ENCODE measurements at places on chromosomes 11 and 22.

- no peak for DNase-seq
These were observed 9.5 kb upstream of the TREH start for GRCh38 chr11:118688851-118689502.

GRCh38 chr22:35894464-35894878, 134.2 kb downstream of the RBFOX2 start:
- no peak for DNase-seq

DNA sequence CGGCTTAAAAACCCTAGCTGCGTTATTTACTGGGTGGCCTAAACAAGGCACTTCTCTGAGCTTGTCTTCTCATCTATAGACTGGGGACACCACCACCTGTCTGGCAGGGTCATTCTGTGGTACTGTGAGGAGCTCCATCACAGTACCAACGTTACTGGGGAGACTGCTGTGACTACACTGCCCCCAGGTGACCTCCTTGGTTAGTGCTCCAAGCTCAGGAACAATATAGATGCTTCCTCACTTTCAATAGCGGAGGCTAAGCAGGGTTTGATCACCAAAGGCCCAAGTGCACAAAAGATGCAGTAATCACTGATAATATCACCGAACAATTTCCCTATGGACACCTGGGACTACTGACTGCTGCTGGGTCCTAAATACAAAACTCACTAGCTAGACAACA, 18.8 kb downstream of the PRPF19 start:
- no peak for DNase-seq

DNA sequence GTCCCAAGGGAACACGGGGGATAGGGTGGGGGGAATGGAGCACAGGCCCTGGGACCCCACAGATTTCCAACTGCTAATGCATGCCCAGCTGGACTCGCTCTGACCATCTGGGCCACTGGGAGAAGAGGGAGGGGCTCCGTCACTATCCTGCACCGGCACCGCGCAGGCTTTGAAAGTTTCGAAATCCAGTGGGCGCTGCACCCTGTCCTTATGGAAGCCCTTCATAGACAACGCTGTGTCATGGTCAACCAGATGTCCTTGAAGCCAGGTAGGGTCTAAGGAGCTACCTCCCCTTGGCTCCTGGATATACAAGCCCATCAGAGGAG, 30.1 kb downstream of the LRRC10B start:
- DNase-seq: no peak

DNA sequence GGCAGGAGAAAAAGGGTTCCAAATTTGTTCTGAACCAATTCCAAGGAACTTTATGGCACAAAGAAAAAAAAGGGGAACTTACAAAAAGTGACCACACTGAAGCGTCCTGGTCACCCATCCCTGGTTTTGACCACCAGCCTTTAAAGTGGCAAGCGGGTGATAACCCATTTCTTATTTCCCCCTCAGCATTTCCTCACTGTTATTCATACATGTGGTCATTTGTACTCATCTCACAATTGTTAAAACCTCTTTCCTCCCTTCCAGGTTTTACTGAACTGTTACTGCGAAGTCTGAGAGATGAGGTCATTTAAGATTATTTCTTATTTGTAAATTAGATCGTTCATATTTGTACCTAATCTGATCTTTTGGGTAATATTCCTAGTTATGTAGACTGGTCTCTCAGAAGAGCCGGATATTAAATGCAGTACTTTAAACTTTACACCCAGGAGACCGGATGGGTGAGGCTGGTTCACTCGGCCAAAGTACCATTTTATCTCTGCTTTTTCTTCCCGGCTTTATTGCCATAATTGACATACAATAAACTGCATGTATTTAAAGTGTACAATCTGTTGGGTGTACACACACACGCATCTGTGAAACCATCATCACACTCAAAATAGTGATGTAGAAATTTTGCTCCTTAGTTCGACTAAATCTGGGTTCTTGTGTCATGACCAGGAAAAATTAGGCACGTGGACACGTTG, 47.0 kb downstream of the CDPF1 start:
- no peak for DNase-seq

GRCh38 chr11:1641096-1641495, 11.5 kb downstream of the KRTAP5-5 start:
- no peak for DNase-seq

- DNase-seq: no peak
These were observed 34.4 kb downstream of the RELT start for GRCh38 chr11:73410627-73411026.

Measured in skin of body (tissue), 3 donors.